Activated T-helper 1 cell treated with anti-CD3 and anti-CD28 coated beads, Interleukin-12 subunit alpha, Interleukin-12 subunit beta, Interleukin-2, Interleukin-4 antibody, amounts not matched to agents 30 ng/mL and 10 ng/mL and 1 ng/mL, durations not matched to agents 14 hours and 24 hours and 36 hours (primary cell): ENCODE measurements at places on chromosomes 11 and 22. TPM values are rescaled to one million over a fixed set of nuclear protein-coding genes. Genes with fewer than 3 reads are reported as not detected.

CFAP300 gene
- total RNA-seq = not detected in 2 replicates

LDLRAD3 gene
- total RNA-seq = 0.57 and 0.76 TPM in 2 replicates

LRRN4CL gene
- total RNA-seq = 0.17 and 0.26 TPM in 2 replicates

C11orf21 gene
- total RNA-seq = 2.3 and 2.5 TPM in 2 replicates

KREMEN1 gene
- total RNA-seq = 0.03 TPM in 1 of 2 replicates, not detected in the other

TMEM86A gene
- total RNA-seq = 0.52 and 0.93 TPM in 2 replicates

FJX1 gene
- 0.34 and 0.73 TPM in 2 replicates for total RNA-seq

BBS1 gene
- 18.0 and 18.1 TPM in 2 replicates for total RNA-seq

MRGPRX3 gene
- total RNA-seq = not detected in 2 replicates

PAX6 gene
- not detected in 2 replicates for total RNA-seq

CARD18 gene
- total RNA-seq = not detected in 2 replicates
